Head of caudate nucleus (tissue), 42 donors: ENCODE measurements at places on chromosomes 5 and 9.

GRCh38 chr5:157542282-157543000 lies 33.1 kb downstream of the ADAM19 start:
- DNase-seq, result no peak

GRCh38 chr5:54868511-54869483 lies 116.6 kb downstream of the ESM1 start:
- DNase-seq, result no peak

DNA sequence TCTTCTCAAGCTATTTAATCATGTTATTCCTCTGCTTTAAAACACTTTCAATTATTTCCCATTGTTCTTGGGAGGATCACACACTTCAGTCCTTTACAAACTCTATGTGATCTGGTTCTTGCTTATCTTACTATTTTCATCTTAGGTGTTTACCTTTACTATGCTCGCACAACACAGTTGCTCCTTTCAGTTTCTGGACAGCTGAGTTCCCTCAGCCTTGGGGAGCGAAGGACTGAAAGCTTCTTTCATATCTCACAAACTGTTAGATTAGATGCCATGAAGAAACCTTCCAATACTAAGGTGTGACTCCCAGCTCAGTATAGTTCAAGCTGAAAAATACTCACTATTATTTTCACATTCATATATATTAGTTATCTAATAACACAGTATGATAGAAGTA lies 117.9 kb downstream of the CDC42SE2 start:
- DNase-seq, result no peak

GRCh38 chr5:124059200-124059599 lies 547.2 kb downstream of the CSNK1G3 start:
- DNase-seq, result no peak

GRCh38 chr5:124671193-124671592 lies 75.2 kb downstream of the ZNF608 start:
- DNase-seq, result no peak

DNA sequence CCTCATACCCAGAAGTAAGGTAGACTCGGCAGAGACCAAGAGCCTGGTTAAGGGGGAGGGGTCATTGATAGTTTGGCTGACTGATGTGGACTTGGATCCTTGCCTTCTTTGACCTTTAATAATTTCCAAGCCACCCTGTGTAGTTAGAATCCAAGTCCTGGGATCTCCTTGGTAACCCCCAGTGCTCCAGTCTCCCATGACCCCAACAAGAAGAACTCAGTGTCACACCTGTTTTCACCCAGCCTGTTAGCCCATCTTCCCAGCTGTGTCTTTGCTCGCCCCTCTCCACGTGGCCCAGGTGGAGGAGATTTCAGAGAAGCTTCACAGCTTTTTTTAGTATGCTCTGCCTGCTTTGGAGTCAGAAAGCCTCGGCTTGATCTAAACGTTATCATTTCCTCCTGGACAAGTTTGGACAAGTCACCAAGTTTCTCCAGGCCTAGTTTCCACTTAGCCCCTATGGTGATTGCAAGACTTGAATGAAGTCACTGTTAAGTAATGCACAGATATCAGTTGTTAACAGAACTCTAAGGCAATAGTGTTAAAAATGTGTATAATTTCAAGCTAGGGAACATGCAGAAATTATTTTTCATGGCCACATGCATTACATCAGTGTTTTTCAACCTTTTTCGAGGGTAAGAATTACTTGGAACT lies 170.0 kb downstream of the TMEM38B start:
- DNase-seq, result no peak

DNA sequence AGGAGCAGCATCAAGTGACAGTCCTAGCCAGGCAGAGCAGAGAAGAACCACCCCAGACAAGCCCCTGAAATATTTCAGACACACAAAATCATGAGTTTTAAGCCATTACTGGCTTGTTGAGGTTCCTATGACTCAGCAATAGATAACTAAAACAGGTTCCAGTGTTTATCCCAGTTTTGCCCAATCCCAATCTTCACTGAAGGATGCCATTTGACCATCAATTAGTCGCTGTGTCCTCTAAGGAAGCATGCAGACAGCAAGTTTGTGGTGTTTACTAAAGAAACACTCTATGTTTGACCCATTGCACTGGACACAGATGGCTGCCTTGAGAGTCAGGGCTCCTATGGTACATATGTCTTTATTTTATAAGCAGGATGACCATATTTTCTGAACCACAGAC lies 186.7 kb downstream of the SYK start:
- DNase-seq, result no peak

GRCh38 chr5:150299571-150300327 lies 3.0 kb downstream of the ARSI start:
- DNase-seq, result no peak

GRCh38 chr5:14252793-14253192 lies 109.7 kb downstream of the TRIO start:
- no peak for DNase-seq

DNA sequence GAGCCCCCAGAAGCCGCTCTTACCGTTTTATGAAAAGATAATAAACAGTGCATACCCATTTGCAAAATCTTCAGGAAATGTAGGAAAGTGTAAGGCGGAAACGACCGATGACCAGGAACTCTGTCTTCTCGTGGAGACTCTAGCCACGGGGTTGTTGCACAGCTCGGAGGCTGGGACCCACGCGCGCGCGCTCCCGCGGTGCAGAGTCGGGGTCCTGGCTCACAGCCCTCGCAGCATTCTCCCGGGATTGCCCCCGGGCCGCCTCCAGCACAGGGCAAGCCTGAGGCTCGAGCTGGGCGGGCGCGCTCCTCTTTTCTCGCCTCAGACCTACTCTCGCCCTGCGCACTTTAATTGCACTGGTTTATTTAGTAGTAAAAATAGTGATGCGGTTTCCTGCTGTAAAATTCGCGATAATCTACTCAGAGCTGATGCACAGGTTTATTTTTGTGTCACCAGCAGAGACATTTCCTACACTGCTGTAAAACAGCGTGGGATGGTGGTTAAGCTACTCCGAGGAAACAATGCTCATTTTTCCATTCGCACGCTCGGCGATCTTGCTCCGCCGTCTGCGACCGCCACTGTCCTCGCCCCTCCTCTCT lies 15.5 kb downstream of the TRIM7 start:
- peak; percentile 76 for DNase-seq

- DNase-seq, result no peak
Observed at GRCh38 chr9:91533382-91533781, 109.8 kb upstream of the NFIL3 start.

DNA sequence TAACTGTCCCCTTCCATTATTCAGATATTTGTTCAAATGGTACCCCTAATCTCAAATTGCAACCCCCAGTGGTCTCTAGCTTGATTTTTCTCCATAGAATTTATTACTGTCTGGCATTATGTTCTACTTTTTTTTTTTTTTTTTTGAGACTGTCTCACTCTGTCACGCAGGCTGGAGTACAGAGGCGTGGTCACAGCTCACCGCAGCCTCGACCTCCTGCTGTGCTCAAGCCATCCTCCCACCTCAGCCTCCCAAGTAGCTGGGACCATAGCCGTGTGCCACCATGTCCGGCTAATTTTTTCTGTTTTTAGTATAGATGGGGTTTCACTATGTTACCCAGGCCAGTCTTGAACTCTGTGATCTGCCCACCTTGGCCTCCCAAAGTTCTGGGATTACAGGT lies 2.0 kb upstream of the REEP5 start:
- DNase-seq, result no peak

GRCh38 chr9:135414293-135414692 lies 65.3 kb upstream of the PPP1R26 start:
- DNase-seq, result no peak

DNA sequence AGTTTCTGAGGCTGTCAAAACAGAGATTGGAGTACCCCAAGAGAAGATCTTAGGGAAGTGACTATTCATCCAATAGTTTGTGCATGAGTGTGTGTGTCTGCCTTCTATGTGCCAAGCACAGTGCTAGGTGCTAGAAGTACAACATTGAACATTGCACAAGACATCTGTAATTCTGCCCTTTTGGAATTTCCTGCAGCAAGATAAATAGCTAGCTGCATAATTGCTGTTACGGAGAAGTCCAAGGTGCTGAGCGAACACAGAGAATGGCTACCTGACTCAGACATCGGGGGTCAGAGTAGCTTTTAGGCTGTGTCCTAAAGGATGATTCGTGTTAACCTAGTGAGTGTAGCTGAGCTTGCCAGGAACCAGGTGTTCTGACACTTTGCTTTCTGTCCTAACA lies 44.8 kb downstream of the PAPPA start:
- no peak for DNase-seq

- no peak for DNase-seq
Observed at GRCh38 chr5:158430166-158430797, 571.3 kb upstream of the CLINT1 start.

DNA sequence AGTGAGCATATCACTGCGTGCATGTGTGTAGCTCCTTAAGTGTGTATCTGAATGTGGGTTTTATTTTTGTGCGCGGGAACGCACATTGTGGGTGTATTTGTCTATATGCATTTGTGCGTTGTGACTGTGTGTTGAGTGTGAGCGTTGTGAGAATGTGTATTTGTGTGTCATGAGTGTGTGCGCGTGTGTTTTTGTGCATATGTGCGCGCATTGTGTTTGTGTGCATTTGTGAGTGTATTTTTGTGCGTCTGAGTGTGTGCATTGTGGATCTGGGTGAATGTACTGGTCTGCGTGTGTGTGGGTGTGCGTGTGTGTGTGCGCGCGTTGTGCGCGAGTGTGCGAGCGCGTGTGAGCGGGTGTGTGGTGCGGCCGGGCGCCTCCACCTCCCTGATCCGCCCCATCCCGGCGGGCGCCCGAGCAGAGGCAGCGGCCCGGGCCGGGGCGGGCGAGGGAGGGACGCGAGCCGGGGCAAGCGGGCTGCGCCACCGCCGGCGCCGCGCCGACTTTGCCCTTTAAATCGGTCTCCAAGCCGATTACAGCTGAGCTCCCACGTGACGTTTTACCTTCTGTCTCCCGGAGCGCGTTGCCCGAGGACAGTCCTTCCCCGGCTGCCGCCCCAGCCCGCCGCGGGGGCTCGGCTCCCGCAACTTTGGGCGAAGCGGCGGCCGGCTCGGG lies at the start of gene RASGRF2:
TSS of gene RASGRF2 (plus strand) at position 596 of the 675 bp plus-strand sequence. CDS start 376 bp downstream, outside the sequence.
- peak; percentile 8 for DNase-seq

- no peak for DNase-seq
Observed at GRCh38 chr5:127754259-127754658, 51.1 kb downstream of the CCDC192 start.

- no peak for DNase-seq
Observed at GRCh38 chr5:103272377-103272776, 13.8 kb downstream of the MACIR start.

DNA sequence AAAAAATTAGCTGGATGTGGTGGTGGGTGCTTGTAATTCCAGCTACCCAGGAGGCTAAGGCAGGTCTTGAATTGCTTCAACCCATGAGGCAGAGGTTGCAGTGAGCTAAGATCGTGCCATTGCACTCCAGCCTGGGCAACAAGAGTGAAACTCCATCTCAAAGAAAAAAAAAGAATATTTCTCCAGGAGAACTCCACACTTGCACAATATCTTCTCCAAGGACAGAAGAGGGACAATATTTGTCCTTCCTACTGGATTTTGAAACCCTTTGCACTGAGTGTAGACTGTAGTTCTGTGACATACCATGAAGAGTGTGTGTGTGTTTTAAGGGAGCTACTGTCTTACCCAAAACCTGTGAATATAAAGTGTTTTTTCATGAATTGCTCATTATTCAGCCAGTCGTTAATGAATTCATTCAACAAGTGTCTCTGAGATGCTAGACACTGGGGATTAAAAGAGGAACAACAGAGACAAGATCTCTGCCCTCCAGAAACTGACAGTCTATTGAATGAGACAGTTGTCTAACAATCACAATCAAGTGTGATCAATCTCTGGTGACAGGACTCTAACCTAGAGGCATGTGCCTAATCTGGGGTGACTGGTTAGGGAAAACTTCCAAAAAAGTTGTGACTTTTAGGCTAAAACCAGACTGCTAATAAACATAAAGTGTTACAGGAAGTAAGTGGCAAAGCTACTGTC lies 9.8 kb upstream of the UBE2D2 start:
- DNase-seq, result no peak

GRCh38 chr5:74357827-74358226 lies 282.7 kb downstream of the ENC1 start:
- DNase-seq, result no peak

DNA sequence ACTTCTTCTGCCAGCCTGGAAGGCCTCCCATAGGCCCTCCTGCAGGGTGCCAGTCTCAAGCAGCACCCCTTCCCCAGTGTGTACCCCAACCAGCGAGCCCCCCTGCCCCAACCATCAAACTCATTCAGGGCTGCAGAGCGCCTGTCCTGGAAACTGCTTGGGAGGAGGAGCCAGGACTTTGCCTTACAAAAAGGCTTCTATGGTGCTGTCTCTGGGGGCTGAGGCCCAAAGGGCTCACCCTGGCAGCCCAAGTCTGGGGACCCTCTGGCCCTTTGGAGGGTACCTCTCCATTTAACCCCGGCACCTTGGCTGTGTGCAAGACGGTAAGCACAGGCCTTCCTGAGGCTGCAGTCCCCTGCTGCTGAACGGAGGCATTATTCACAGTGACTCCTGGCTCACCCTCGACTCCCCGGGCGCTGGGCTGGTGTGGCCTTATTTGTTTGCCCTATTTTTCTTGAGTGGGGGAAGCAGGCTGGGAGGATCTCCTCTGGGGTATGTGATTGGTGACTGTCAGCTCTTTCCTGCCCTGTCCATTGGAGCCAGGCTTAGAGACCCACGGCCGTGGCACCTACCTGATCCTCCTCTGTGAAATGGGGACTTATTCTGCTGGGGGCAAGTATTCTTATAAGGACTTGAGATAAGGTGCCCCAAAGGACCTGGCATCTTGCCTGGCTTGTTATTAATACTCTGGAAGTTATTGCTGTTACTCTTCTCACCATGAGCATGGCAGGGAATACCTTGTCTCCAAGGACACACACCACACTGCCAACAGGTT lies 5.8 kb downstream of the LMX1B start:
- no peak for DNase-seq
